Sigmoid colon (tissue), 7 donors: ENCODE measurements at places on chromosomes 2 and 18. TPM values are rescaled to one million over a fixed set of nuclear protein-coding genes. Genes with fewer than 3 reads are reported as not detected.

Gene CRYBA2
- total RNA-seq = not detected

DNA sequence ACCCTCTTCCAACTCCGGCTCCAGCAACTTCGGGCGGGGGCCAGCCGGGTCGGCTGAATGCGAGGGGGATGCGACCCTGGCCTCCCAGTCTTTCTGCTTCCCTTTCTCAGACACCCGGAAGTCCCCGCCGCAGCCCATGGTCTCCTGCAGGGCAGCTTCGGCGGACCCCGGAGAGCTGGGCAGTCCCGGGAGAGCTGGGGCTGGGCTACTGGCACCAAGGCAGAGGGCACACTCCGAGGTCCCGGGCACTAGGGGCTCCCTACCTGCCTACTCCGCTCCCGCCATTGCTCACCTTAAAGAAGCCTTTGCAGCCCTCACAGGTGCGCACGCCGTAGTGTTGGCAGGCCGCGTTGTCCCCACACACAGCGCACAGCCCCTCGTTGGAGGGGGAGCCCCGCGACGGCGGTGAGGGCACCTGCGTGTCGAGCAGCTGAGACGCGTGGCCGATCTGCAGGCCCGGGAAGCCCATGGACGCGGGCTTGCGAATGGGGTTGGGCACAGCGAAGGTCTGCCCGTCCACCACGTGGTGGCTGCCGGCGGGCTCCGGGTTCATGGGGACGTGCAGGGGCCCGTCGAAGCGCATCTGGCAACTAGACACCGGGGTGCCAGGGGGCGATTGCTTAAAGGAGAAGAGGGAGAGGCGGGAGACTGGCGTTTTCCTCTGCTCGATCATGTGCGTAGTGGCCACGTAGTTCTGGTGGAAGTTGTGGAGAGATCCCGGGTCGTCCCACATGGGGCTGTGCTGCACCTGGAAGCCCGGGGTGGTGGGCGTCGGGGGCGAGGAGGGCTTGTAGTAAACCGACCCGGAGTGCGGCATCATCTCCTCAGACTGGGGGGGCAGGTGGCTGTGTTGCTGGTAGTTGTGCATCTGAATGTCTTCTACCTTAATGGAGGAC is 3.2 kb downstream of the NR4A2 start:
- H3K27ac ChIP-seq = no peak overlapping the region
- peaks cover 26% of the 10 kb centered on the region for H3K4me1 ChIP-seq
- H3K36me3 ChIP-seq = peaks cover 3% of the 10 kb centered on the region
- DNase-seq = peak; percentile 68

Gene CFAP221
- not detected for total RNA-seq

GRCh38 chr18:59029663-59030429 is 109.8 kb upstream of the SEC11C start:
- no peaks in the 10 kb centered on the region for H3K36me3 ChIP-seq
- H3K4me1 ChIP-seq = no peaks in the 10 kb centered on the region

- DNase-seq = no peak
- peaks cover 3% of the 10 kb centered on the region for H3K4me1 ChIP-seq
- H3K27ac ChIP-seq = no peak overlapping the region
- no peaks in the 10 kb centered on the region for H3K27me3 ChIP-seq
- no peak overlapping the region for H3K4me3 ChIP-seq
- no peaks in the 10 kb centered on the region for H3K36me3 ChIP-seq
Measured at GRCh38 chr2:69493268-69493667, 56.0 kb upstream of the NFU1 start.
